ENCODE measurements at places on chromosomes 16 and 17.

GRCh38 chr17:77140878-77141767 lies at the start of gene SEC14L1:
Gene SEC14L1 (plus strand): TSS chr17:77140969. CDS start chr17:77143597, 2,628 bp downstream.
- DNase-seq: no peak

- DNase-seq: no peak
Observed at GRCh38 chr16:58099097-58099955, 29.9 kb downstream of the CFAP20 start.

GRCh38 chr17:76266244-76266938 lies 1.2 kb downstream of the UBALD2 start:
- DNase-seq: no peak

DNA sequence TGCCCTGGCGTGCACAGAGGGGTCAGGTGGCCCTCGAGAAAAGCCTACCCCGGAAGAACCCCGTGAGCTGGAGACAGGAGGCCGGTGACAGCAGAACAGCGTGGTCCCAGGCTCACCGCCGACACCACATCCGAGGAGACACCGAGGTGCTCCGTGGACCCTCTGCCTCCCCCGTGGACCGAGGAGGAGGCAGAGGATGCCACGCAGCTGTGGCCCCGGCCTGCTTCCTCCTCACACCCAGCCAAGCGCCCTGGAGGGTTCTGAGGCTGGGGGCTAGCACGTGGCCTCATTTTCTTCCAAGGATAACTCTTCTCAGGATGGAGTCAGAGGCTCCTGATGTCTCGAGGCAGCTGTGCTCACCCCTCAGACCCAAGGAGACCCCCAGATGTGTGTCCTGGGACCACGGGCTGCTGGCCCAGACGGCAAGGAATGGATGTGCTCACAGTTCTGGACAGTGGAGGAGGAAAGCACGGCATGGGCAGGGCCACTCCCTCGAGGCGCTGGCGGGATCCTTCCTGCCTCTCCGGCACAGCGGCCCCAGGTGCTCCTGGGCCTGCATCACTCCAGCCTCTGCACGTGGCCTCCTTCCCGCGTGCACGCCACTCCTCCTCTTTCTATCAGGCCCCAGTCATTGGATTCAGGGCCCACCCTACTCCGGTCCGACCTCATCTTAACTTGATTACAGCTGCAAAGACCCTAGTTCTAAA lies 4.4 kb upstream of the PVALEF start:
- DNase-seq: no peak

- peak; percentile 23 for DNase-seq
Observed at GRCh38 chr16:54077050-54077821, 209.4 kb downstream of the IRX3 start.

DNA sequence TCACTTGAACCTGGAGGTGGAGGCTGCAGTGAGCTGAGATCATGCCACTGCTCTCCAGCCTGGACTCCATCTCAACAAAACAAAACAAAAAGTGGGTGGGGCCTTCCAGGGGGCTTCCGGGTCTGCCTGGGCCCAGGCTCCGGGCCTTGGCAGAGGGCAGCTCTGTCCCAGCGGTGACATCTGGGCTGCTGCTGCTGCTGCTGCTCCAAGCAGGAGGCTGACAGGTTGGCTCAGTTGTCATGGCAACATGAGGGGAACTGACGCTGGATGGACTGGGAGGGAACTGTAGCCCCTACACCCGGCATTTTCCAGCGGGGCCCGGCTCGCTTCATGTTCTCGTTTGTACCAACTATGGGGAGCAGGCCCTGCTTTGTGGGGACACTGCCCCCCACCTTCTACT lies 4.0 kb downstream of the BAIAP3 start:
- no peak for DNase-seq

- DNase-seq: no peak
Observed at GRCh38 chr17:65794572-65794971, 233.1 kb upstream of the AXIN2 start.

- no peak for DNase-seq
Observed at GRCh38 chr16:66926961-66927436, 1.7 kb upstream of the RRAD start.

- DNase-seq: no peak
Observed at GRCh38 chr16:57803134-57803990, 1.1 kb upstream of the KIFC3 start.

Data from retinal pigment epithelial cell (primary cell).